ENCODE measurements at places on chromosomes 3 and 15.
A peak's percentile ranks its signal among the peaks of the same experiment; 100 is the strongest.

- DNase-seq: no peak
Measured at GRCh38 chr3:49673121-49673714, 933 bp upstream of the APEH start.

DNA sequence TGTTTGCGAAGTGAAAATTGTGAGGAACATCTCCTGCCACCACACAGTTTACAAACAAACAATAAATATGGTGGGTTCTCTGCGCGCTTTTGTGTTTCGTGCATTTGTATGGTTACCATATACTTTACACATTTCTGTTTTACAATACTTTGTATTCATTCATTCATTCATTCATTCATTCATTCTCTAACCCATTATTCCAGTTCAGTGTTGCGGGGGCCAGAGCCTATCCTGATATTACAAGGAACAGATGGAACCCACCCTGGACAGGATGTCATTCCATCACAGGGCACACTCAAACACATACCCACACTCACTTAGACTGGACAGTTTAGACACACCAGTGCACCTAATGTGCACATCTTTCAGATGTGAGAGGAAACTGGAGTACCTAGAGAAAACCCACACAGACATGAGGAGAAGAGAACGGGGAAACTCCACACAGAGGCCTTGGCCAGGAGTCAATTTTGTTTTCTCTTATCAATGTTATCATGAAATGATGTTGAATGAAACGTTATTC is 160.5 kb downstream of the FNDC3B start:
- DNase-seq: no peak

GRCh38 chr15:73700041-73700842 is 16.1 kb downstream of the CD276 start:
- DNase-seq: peak; percentile 60

- DNase-seq: no peak
Measured at GRCh38 chr3:34301313-34301712, 502.9 kb downstream of the PDCD6IP start.

All from stimulated activated CD8-positive, alpha-beta memory T cell treated with anti-CD3 and anti-CD28 coated beads, Interleukin-4, amount 100 ng/mL, for 1 hour (primary cell).